ENCODE measurements at places on chromosomes 2 and 18. TPM values are rescaled to one million over a fixed set of nuclear protein-coding genes. Genes with fewer than 3 reads are reported as not detected.
A peak's percentile ranks its signal among the peaks of the same experiment; 100 is the strongest.

GRCh38 chr18:79560042-79560860 lies 119.4 kb upstream of the CTDP1 start:
- H3K27me3 ChIP-seq: no peaks in the 10 kb centered on the region
- no peak overlapping the region for H3K27ac ChIP-seq
- no peaks in the 10 kb centered on the region for H3K4me1 ChIP-seq
- peak; percentile 32 for DNase-seq
- no peaks in the 10 kb centered on the region for H3K36me3 ChIP-seq

DNA sequence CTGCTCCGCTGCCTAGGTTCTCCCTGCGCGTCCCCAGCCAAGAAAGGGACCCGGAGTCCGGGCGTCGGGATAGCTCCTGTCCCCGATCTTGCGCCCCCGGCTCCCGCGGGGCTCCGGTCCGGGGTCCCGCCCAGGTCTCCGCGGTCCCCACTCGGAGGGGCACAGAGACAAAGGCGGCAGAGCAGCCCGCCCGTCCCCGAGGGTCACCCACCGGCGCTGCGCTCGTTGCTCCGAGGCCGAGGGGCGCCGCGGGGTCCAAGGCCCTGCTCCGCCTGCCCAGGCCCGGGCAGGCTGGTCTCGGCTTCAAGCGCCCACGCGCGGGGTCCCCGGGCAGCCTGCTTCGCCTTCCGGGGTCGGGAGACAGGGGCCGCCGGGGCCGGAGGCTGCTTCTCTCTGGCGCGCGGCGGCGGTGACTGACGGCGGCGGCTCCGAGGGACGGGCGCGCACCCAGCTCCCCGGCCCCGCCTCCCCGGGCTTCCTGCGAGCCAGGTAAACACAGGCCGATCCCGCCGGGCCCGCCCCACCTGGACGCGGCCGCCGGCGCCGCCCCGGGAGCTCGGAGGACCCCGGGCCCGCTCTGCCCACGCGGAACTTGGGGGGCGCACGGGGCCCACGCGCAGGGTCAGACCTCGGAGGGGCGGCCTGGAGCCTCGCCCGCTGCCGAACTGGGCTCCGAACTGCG lies at the start of gene MBP:
Gene MBP (minus strand): TSS at position 415 of the 682 bp plus-strand sequence. CDS start 27,522 bp downstream, outside the sequence.
- no peaks in the 10 kb centered on the region for H3K4me1 ChIP-seq
- no peak within 1 kb of the TSS for H3K27ac ChIP-seq
- H3K36me3 ChIP-seq: no peaks in the 10 kb centered on the region
- H3K27me3 ChIP-seq: peaks cover 44% of the 10 kb centered on the region
- DNase-seq: peak; percentile 92

DNA sequence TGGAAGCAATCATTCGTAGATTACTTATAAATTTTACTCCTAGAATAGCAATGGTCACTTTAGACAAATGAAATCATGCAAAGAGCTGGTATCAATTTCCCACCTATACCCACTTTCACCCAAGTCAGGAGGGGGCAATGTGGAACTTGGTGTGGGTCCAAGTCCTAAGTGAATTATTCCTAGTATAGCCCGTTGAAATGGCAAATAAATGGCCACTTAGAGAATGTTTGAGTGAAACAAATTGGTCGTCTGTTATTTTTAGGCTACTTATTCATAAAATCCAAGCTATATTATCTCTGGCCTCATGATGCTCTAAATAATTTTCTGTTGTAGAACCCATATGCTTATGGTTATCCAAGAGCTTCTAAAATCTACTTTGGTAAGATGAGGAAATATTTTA lies 98.1 kb downstream of the MYO3B start:
- H3K4me1 ChIP-seq: no peaks in the 10 kb centered on the region
- no peaks in the 10 kb centered on the region for H3K27me3 ChIP-seq
- no peak for DNase-seq

The PID1 gene
- 0.55 TPM for total RNA-seq

DNA sequence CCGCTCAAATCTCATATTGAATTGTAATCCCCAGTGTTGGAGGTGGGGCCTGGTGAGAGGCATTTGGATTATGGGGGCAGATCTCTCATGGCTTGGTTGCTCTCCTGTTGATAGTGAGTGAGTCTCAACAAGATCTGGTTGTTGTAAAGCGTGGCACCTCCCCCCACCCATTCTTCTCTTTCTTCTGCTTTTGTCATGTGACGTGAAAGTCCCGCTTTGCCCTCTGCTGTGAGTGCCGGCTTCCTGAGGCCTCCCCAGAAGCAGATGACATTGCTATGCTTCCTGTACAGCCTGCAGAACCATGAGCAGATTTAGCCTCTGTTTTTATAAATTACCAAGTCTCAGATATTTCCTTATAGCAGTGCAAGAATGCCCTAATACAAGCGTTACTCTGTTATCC lies 673.8 kb downstream of the ADCYAP1 start:
- H3K27me3 ChIP-seq: peaks cover 35% of the 10 kb centered on the region
- H3K4me1 ChIP-seq: no peaks in the 10 kb centered on the region
- H3K36me3 ChIP-seq: no peaks in the 10 kb centered on the region
- no peak for DNase-seq
- H3K27ac ChIP-seq: no peak overlapping the region

The AQP12B gene
- total RNA-seq: not detected

DNA sequence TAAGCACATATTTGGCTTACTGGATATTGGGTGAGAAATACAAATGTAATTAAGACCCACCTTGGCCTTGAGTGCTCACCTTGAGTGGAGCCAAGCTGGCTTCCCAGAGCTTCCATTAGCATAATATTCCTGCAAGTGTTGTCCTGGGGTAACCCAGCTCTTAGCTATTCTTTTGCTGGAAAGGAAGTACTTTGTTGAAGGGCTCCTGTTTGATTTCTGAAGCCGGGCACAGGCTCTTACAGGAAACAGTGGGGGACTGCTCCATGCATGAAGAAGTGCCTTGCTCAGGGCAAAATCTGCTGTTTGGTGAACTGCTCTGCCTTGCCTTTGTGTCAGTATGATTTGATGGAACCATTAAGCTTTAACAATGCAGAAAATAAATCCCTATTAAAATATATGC lies 325.4 kb downstream of the SMAD2 start:
- no peaks in the 10 kb centered on the region for H3K36me3 ChIP-seq
- no peak for DNase-seq
- no peak overlapping the region for H3K4me3 ChIP-seq
- H3K27me3 ChIP-seq: no peaks in the 10 kb centered on the region
- peaks cover 5% of the 10 kb centered on the region for H3K4me1 ChIP-seq

DNA sequence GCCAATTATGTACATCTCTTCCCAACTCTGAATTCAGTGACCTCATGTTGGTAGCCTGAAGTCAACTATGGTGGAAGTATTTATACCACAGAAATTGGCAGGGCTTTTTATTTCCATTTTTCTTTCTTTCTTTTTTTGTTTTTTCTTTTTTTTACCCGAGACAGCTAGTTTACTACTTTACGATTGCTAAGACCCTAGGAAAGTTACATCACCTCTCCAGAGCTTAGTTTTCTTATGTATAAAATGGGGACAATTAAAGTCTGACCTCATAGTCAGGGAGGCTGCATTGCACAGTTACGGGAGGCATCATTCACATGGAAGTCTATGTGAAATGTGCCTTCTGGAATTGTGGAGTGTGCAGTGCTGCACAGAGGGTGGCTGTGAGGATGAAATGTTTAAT lies 194.3 kb downstream of the MTX2 start:
- no peak overlapping the region for H3K4me3 ChIP-seq
- peaks cover 11% of the 10 kb centered on the region for H3K27me3 ChIP-seq
- no peak for DNase-seq
- no peaks in the 10 kb centered on the region for H3K36me3 ChIP-seq

- no peak within 1 kb of the TSS for H3K27ac ChIP-seq
- no peaks in the 10 kb centered on the region for H3K4me1 ChIP-seq
- no peak within 1 kb of the TSS for H3K4me3 ChIP-seq
- H3K27me3 ChIP-seq: no peaks in the 10 kb centered on the region
- H3K36me3 ChIP-seq: no peaks in the 10 kb centered on the region
These were observed at the start of gene PLEK for GRCh38 chr2:68365087-68365486. Gene PLEK, plus strand, starts transcription at chr2:68365282. Its CDS starts 70 bp downstream, at chr2:68365352.

GRCh38 chr2:221088506-221088905 lies 483.6 kb downstream of the EPHA4 start:
- H3K27me3 ChIP-seq: no peaks in the 10 kb centered on the region
- no peak for DNase-seq
- H3K4me3 ChIP-seq: no peak overlapping the region
- no peaks in the 10 kb centered on the region for H3K4me1 ChIP-seq
- no peaks in the 10 kb centered on the region for H3K36me3 ChIP-seq
- H3K27ac ChIP-seq: no peak overlapping the region

GRCh38 chr2:152046940-152047339 lies 51.9 kb downstream of the CACNB4 start:
- peaks cover 13% of the 10 kb centered on the region for H3K4me1 ChIP-seq
- no peak overlapping the region for H3K27ac ChIP-seq
- no peak overlapping the region for H3K4me3 ChIP-seq

The GPR55 gene
- total RNA-seq: 3.1 TPM

The FBXO48 gene
- total RNA-seq: 1.9 TPM

The KCNJ13 gene
- 1.5 TPM for total RNA-seq

GRCh38 chr18:9095297-9096006 lies 7.0 kb upstream of the NDUFV2 start:
- H3K4me1 ChIP-seq: no peaks in the 10 kb centered on the region
- H3K36me3 ChIP-seq: no peaks in the 10 kb centered on the region
- no peak overlapping the region for H3K4me3 ChIP-seq
- H3K27ac ChIP-seq: no peak overlapping the region
- DNase-seq: no peak

- H3K36me3 ChIP-seq: peaks cover 20% of the 10 kb centered on the region
- no peak overlapping the region for H3K4me3 ChIP-seq
- H3K4me1 ChIP-seq: no peaks in the 10 kb centered on the region
- no peak overlapping the region for H3K27ac ChIP-seq
These were observed 17.4 kb upstream of the GAL3ST2 start for GRCh38 chr2:241759067-241759807.

The SF3B6 gene
- total RNA-seq: 115 TPM

All from endodermal cell (in vitro differentiated cells).